ENCODE measurements at places on chromosomes 7 and 10.

DNA sequence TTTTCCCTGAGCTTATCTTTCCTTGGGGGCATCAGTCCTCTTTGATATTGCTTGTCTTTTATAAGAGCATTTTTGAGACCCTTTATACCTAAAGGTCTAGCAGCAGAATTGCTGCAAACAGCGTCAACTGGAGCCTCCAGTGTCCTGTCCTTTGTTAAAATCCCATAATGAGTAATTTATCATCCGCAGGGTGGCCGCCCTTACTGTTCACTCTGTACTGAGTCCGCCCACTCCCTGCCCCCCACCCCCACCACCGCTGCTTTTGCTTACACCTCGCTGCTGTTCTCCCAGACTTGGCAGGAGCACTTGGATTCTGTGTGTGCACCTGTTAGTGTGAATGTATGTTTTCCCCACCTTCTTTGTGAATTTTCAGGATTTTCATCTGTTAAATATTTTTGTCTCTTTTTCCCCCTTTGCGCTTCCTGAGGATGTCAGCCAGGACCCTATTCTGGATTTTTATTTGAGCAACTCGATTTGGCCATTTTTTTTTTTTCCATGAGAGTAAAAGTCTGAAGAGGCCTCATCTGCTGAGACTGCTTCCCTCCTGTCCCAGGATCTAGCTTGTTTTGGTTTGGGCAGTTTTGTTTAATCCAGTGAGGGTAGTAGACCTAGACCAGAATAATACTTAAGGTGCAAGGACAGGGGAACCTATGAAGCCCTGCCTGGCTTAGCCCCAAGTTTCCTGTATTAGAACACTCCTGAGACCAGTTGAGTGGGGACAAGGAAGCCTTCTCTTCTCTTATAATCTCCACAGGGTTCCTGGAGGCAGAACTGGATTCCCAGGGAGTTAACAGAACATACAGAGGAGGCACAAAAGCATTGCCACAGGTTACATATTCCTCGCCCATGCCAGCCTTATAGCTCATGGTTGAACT is 8.2 kb downstream of the AGFG2 start:
- no peak for DNase-seq

- DNase-seq = no peak
Observed at GRCh38 chr10:88095223-88095721, 231.8 kb downstream of the PTEN start.

- DNase-seq = no peak
Observed at GRCh38 chr7:123674399-123675180, 18.9 kb downstream of the LMOD2 start.

DNA sequence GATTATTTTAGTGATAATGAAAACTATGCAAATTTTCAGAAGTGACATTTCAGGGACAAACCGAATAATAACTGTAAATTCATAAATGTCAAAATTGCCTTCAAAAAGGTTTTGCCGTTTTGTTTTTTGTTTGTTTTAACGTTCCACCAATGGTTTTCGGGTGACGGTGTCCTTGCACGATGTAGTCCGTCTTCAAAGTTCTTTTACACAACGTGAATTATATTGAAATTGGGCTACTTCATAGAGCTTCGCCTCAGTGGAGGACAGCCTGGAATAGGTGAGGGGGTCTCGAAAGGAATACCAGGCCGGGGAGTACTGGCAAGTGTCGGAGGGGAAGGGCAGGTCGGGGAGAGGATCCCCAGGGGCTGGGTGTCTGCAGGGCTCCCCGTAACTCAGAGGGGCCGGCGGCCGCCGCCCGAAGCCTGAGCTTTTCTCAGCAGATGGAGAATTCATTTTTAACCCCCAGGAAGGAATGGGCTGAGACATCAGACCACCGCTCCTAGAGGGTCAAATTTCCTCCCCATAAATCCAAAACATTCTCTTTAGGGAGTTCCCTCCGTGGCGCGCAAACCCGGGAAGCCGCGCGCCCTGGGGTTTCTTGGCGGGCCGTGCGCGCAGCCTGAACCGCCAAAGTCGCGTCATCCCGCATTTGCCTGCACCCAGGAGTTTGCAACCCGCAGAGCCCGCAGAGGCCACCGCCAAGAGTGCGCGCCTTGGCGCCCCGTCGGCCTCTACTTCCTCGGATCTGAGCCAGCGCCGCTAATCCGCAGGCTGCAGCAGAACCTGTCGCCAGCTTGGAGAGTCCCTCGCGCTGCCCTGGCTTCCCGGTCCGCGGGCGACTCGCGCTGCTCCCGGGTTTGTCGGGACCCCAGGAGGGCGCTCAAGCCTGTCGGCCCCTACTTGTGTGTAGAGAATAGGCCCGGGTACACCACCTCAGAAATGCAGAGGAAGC is 17.3 kb upstream of the EVX1 start:
- no peak for DNase-seq

DNA sequence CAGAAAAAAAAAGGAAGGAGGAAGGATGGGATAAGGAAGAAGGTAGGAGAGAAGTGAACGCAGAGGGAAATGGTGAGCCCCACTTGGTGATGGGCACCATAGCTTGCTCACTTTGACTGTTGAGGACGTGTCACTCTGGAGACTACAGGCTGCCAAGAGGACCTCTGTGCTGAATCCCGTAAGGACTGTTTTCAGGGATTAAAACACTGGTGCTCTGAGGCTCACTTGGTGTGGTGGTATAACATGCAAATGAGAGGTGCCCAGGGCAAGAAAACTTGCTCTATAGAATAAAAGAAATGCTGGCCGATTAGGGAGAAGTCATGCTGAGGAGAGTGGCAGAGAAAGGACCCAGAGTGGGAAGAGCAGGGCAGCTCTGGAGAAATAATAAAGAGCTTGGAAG is 5.3 kb upstream of the IL2RA start:
- DNase-seq = no peak

DNA sequence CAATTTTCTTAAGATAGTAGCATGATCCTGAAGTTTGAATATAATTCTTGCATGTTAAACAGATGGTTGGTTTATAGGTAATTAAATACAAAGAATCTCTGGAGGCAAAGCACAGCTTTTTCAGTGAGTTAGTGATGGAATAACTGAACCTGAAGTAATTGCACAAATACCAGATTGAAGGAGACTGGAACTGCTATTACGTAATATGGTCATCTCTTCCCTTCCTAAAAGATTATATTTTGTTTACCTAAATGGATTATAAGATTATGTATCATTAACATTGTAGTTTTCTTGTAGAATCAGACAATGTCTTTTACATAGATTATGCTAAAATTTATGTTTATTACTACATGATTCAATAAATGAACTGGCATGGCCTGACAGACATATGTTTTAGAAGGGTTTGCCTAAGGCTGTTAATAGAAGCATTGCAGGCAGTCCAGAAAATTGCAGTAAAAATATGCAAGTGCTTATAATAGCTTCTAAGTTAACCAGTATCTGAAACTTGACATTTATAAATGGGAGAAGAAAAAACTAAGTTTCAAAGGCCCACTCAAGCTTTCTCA is 35.8 kb upstream of the GPR37 start:
- no peak for DNase-seq

- no peak for DNase-seq
Observed at GRCh38 chr10:46052057-46052790, 6.2 kb upstream of the MSMB start.

- no peak for DNase-seq
Observed at GRCh38 chr7:149097088-149097487, 6.6 kb upstream of the ZNF786 start.

DNA sequence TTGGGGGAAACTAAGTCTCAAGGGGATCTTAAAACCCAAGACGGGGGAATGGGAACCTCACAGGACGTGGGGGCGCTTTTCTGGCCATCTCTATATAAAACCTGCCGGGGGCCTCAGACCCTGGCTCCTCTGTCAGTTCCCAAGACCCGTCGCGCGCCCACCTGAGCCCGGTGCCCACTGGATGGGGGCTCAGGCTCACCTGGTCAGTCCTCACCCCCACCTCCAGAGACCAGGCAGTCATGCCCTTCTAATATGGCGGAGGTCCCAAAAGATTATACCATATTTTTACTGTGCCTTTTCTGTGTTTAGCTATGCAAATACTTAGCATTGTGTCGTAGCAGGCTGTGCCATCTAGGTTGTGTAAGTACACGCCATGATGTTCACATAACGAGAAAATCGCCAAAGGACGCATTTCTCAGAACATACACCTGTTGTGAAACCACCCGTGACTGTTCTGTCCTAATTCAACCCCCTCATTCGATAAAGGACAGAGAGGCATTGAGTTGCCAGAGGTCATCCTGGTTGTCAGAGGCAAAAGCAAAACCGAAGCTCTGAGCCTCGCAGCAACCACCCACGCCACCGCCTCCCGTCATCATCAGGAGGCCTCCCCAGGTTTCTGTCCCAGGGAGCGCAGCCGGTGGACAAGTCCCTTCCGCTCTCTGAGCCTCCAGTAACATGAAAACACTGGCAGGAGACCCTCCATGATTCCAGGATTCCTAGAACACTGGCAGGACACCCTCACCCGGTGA is 28.9 kb downstream of the OAT start:
- DNase-seq = no peak

- no peak for DNase-seq
Observed at GRCh38 chr7:39637400-39637799, 14.0 kb downstream of the RALA start.

DNA sequence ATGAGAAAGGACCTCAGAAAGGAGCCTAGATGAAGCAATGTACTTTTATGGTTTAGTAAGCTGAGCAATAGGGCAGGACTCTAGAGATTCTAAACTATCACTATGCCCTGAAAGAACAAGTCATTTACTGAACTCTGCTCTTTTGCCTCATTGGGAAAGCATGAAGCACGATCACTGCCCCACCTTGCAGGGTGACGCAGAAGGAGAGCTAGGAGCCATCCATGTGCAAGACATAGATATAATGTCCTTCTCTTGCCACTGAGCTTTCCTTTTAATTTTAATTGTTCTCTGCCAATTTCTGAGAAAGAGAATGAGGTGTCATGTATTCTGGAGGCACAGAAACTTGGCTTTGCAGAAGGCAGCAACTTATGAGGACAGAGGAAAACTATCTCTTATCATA is 108.3 kb downstream of the SORCS1 start:
- DNase-seq = no peak

GRCh38 chr7:157253850-157254249 is 83.0 kb upstream of the DNAJB6 start:
- DNase-seq = no peak

DNA sequence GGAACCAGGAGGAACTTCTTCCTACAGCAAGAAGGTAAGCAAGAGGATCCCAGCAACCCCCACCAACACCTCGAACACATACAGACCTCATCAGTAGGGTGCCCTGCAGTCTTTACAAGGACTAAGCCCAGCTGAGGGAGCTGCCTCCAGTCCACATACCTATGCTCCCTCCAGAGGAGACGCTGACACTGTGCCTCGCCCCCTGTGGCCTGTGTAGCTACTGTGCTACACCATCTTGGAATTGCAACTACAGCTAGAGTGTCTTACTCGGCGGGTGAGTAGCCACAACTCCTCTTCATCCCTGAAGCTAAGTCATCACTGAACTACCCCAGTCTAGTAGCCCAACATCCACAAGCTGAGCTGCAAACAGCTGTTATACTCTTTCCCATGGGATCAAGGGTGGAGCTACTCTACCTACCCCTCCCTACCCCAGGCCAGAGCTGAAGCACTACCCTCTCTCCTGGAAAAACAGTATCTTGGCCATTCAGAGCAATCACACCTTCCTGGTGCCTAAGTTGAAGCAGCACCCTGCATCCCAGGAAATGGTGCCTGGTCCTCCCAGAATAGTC is 42.2 kb upstream of the CAMK2B start:
- no peak for DNase-seq

- no peak for DNase-seq
Observed at GRCh38 chr10:17217631-17218232, 10.3 kb upstream of the VIM start.

- DNase-seq = no peak
Observed at GRCh38 chr7:136677471-136678365, 190.7 kb upstream of the CHRM2 start.

GRCh38 chr7:146090023-146090645 is 26.5 kb upstream of the CNTNAP2 start:
- no peak for DNase-seq

DNA sequence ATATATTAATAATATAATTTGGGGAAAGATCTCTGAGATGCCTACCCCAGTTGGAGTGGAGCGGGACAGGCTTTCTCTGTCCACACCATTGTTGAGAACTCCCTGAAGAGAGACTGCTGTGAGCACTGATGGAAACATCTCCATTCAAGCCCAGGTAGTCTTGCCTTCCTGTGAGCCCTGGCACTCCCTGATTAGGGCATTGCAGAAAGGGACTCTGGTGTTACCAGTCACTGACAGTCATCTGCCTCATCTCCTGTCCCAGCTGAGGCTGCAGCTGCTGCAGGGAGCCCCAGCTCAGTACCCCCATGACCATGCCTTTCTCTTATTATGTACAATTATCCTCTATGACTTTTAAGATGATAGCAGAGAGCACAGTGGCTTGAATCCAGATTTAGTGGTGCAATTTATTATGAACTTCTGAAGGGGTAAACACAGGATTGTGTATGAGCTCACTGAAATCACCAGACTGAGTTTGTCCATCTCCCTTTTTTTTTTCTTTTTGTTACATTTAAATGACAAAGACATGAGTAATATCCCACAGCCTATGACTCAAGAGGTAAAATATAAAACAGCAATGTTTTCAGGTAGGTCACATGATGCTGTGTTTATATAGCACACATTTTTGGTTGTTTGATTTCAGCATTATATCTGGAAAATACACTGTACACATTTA is 236.9 kb downstream of the SLC25A13 start:
- no peak for DNase-seq

DNA sequence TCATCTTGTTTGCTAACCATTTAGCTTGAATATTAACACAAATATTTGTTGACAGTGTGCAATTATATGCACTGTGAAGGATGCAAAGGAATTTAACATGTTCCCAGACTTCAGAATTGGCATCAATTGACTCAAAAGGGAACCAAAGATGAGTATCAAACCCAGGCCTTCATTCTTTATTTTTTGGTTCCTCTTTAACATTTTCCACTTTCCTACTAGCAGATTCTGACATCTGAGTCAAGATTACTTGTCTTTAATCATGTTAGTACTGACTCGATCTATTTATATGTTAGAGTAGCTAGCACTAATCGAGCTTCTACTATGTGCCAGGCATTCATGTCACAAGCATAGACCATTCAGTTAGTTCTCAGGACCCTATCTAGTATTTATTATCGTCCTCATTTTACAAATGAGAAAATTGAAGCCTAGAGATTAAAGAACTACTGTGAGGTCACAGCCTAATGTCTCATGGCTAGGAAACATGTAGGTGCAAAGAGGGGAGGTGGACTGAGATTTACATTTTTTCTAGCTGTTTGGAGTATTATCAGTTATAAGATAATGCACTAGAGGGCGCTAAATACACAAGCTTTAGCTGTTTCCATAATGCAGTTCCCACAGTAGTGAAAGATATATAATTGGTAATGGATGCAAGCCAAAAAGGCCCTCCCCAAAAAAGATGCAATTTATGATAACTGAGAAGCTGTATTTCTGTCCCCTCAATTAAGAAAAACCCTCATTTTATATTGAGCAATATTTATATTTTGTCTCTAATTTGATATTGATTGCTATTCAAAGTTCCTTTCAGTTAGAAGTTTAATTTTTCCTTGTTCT is 32.9 kb upstream of the KMT2E start:
- no peak for DNase-seq

Data from endothelial cell (in vitro differentiated cells).